ENCODE measurements at places on chromosomes 16 and 17.

GRCh38 chr17:82544431-82545070, 25.0 kb downstream of the FOXK2 start:
- no peak for DNase-seq
- no peaks in the 10 kb centered on the region for H3K36me3 ChIP-seq
- no peaks in the 10 kb centered on the region for H3K27me3 ChIP-seq
- no peak overlapping the region for H3K4me3 ChIP-seq
- no peak overlapping the region for H3K27ac ChIP-seq

DNA sequence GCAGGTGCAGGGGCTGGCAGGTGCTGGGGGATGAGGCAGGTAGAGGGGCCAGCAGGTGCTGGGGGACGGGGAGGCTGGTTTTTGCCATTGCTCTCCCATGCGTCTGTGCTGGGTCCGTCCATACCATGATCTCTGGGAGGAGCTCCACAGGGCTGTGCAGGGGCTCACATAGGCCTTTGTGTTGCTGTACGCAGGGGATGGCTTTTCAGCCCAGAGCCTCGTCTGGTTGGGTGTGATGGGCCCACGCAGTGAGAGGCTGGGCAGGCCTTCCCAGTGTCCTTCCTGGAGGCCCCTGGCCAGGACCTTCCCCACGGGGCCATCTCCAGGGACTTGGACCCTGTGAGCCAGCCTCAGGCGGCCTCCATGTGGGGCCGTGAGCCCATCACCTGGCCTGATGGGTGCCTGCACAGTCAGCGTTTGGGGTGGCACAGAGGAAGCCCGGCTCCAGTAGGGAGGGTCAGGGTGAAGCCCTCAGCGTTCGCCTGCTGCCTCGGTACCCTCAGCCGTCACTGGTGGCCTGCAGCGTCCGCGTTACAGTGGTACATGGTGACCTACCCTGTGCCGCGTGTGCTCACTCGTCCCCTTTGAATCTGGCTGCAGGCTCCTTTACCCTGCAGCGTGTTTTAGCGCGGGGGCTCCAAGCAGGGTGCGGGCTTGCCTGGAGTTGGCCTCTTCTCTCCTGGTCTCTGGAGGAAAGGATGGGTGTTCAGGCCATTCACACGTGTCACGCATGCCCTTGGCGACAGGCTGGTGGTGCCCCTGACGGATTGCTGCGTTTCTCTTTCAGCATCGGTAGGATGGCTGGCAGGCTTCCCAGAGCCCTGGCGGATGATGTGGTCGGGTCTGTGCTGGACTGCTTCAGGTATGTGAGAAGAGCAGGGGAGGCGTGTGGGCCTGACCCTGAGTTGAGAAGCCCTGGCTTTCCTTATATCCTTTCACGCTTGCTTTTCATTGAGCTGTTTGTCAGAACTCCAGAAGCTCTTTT, 30.6 kb downstream of the ZNF750 start:
- DNase-seq: no peak
- peaks cover 56% of the 10 kb centered on the region for H3K36me3 ChIP-seq
- H3K27ac ChIP-seq: peak overlapping the region; percentile 33
- H3K27me3 ChIP-seq: no peaks in the 10 kb centered on the region

DNA sequence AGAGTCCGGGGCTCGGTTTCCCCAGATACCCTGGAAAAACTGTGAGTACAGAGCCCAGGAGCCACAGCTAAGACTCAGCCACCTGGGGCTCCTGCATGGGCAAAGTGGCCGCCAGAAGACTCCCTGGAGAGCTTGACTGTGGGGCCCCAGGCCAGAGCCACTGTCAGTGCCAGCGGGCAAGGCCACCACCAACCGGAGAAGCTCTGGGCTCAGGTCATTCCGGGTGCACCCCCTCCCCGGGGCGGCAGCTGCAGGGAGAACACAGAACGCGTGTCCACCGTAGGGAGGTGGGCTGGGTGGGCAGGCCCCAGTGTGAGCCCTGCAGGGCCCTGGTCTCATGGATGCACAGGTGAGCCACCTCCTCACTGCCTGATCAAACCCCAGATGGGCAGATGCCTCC, 22.3 kb upstream of the RBFOX3 start:
- H3K4me3 ChIP-seq: no peak overlapping the region
- DNase-seq: no peak
- no peak overlapping the region for H3K27ac ChIP-seq

DNA sequence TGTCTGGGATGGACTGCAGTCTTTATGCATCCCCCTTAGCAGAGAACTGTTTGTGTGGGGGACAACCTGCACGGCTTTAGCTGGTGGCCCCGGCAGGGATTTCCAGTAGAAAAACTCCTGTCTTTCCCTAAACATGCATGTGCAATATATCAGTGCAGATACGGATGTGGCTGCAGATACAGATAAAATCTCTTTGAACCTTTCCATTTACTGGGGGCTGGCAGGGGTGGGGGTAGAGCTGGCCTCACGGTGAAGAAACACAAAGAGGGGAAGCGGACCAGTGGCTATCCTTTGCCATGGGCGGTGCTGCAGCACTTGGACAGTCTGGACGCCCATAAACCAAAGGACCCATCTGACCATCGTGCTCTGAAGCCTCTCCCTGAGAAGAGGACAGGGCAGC, 201.3 kb downstream of the ZFHX3 start:
- H3K27me3 ChIP-seq: peaks cover 49% of the 10 kb centered on the region
- no peak overlapping the region for H3K4me3 ChIP-seq
- H3K4me1 ChIP-seq: peaks cover 28% of the 10 kb centered on the region
- no peaks in the 10 kb centered on the region for H3K36me3 ChIP-seq
- no peak for DNase-seq

GRCh38 chr17:55607731-55608341, 96.6 kb upstream of the SMIM36 start:
- no peaks in the 10 kb centered on the region for H3K36me3 ChIP-seq
- no peak overlapping the region for H3K27ac ChIP-seq
- H3K4me3 ChIP-seq: no peak overlapping the region
- no peak for DNase-seq

DNA sequence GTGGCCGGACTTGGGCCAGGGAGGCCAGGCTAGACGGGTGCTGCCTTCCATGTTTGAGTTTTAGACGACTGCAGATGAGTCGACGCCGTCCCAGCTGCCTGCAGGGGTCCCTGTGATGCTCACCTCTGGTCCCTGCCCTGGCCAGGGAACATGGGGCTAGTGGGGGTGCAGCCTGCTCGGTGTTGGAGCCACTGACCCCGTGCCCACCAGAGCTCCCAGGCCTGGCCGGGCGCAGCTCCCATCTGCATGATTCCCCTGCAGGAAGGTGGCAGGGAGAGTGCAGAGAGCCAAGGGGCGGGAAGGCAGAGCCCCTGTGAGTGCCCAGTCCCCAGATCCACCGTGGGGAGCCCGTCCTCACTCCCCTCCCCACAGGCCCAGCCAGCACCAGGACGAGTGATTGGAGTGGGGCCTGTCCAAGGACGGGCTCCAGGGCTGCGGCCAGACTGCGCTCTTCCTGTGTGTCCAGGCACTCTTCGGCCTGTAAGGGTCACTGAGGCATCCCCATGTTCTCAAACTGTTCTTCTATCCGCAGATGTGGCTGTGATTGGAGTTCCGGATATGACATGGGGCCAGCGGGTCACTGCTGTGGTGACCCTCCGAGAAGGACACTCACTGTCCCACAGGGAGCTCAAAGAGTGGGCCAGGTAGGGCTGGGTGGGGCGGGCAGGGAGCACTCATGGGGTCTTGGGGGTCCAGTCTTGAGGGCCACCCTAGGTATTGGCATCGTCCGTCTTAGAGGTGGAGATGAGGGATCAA, 26.0 kb upstream of the CDH15 start:
- H3K4me1 ChIP-seq: peaks cover 8% of the 10 kb centered on the region
- H3K27ac ChIP-seq: no peak overlapping the region
- no peak for DNase-seq
- peaks cover 17% of the 10 kb centered on the region for H3K36me3 ChIP-seq

DNA sequence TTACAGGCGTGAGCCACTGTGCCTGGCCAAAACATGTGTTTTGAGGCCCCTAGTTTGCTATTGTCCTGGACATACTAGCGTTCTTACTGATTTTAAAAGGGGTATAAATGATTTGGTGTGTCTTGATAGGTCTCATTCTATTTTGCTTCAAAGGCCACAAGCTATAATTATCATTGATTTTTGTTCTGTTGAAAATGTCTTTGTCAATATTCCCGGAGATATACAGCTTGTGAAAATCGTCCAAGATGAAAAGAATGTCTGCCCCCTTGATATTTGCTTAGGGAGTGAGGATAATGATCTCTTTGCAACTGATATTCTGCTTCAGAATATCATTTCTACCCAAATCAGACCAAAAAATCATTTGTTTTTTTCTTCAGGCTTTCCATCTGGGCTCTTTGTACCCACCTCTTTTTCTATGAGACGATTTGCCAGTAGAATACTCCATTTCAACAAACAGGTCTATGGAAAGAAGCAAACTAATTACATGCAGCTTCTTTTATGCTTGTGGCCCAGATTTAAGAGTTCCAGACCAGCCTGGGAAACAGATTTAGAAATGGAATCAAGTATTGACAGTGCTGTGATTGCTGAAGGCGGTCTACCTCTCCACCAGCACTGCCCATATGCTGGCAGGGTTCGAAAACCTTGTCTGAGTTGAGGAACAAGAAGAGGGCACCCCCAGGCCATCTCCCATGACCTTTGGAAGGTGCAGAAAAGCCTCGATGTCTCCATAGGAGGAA, 14.1 kb upstream of the ST6GALNAC1 start:
- H3K36me3 ChIP-seq: no peaks in the 10 kb centered on the region
- no peak for DNase-seq
- peaks cover 5% of the 10 kb centered on the region for H3K27me3 ChIP-seq
- H3K4me1 ChIP-seq: no peaks in the 10 kb centered on the region
- H3K4me3 ChIP-seq: no peak overlapping the region

DNA sequence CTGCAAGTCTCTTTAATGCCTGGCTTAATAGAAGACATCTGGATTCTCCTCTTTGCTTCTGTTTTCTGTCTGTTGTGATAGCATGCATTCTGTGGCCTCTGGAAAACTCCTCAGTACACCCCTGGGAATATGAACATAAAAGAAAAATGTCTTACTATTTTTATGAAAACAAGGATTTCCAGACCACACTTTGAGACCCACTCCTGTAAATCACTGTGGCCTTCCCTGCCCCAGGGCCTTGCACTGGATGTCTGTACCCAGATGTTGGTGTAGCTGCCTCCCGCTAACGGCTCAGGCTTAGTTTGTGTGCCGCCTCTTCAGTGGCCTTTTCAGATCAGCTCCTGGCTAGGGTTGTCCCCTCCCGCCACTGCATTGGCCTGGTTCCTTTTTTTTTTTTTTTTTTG, 126.6 kb downstream of the SOCS1 start:
- no peak for DNase-seq
- H3K27ac ChIP-seq: peak overlapping the region; percentile 73
- H3K4me1 ChIP-seq: peaks cover 9% of the 10 kb centered on the region
- no peaks in the 10 kb centered on the region for H3K27me3 ChIP-seq
- H3K36me3 ChIP-seq: peaks cover 14% of the 10 kb centered on the region
- H3K4me3 ChIP-seq: no peak overlapping the region
